ENCODE measurements at places on chromosomes 12 and 14.
A peak's percentile ranks its signal among the peaks of the same experiment; 100 is the strongest.

DNA sequence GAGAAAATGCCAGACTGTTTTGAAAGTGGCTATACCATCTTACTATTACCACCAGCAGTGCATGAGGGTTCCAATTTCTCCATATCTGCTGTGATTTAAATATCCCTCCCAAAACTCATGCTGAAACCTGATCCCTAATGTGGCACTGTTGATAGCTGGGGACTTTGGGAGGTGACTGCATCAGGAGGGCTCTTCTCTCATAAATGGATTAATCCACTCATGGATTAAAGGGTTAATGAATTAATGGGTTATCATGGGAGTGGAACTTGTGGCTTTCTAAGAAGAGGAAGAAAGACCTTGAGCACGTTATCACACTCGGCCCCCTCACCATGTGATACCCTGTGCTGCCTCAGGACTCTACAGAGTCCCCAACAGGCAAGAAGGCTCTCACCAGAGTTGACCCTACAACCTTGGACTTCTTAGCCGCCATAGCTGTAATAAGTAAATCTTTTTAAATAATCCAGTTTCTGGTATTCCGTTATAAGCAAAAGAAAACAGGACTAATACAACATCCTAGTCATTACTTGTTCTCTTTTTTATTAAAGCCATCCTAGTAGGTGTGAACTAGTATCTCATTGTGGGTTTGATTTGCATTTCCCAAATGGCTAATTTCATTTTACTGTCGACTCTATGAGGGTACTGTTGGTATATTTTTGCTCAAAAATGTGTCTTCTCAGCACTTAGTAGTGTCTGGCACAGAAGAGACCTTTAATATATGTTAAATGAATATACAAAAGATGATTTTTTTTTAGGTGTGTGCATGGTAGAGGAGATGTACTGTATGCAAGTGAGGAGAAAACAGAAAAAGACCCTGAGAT, 14.3 kb downstream of the PPP1R12A start:
- DNase-seq, result no peak

- DNase-seq, result no peak
Measured at GRCh38 chr14:57889245-57889644, 23.4 kb upstream of the SLC35F4 start.

DNA sequence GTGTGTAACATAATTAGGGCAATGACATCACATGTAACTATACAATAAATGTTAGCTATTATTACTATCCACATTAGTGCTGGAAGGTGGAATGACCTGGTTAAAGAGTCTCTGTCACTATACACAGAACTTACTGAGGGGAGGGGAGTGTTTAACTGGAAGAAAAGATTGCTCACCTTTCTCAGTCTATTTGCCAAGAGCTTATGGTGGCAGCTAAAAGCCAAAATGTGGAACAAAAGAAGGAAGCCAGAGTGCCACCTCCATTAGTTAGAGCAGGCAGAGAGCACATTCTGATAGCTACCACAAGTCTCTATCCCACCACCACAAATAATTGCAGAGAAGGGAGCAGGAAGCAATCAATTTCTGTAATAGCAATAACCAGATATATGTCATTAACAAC, 124.4 kb downstream of the MED13L start:
- DNase-seq, result no peak

- no peak for DNase-seq
Measured at GRCh38 chr14:90513161-90514014, 116.6 kb downstream of the CALM1 start.

GRCh38 chr12:10088955-10089900, 9.6 kb downstream of the CLEC1A start:
- no peak for DNase-seq

GRCh38 chr14:55074662-55075061, 23.2 kb downstream of the MAPK1IP1L start:
- no peak for DNase-seq

DNA sequence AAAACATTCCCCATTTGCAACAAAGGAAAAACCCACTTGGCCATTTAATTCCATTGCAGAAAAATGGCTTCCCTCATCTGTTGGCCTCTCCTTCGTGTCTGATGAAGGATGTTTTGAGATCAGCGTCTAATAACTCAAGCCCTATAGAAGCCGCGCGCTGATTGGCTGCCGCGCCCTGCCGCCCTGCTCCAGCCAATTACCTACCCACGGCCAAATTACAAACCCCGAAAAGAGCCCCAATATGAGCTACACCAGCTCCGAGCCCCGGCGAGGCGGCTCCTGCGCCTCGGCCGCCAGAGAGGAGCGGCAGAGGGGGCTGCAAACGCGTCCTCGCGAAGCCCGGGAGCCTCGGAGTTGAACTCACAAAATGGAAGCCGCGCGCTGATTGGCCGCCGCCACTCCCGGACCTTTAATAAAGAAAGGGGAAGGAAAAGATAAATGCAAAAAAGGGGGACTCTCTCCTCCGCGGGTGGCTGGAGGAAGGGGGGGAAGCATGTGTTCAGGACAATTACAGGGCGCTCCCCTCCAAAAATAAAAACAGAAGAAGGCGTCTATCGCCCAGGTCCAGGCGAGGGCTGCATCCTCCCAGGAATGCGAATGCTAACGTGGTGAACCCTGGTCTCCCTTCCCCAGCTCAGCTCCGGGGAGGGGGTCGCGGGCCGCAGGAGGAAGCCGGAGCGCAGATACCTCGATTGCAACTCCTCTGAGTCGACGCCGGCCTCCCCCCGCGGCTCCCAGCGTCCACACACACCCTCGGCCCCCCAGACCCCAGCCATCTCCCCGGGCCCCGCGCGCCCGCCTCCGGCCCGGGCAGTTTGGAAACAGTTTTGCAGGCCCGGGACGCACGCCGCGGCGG, 738 bp upstream of the SETD1B start:
- DNase-seq, result peak; percentile 93

All from activated CD8-positive, alpha-beta T cell treated with anti-CD3 and anti-CD28 coated beads, Interleukin-2, amount 10 ng/mL, durations not matched to agents 7 days and 5 days (primary cell).